Bronchial epithelial cell (primary cell): ENCODE measurements at places on chromosomes 5 and 9.

- no peak for DNase-seq
Measured at GRCh38 chr9:91150998-91151717, 210.6 kb downstream of the AUH start.

DNA sequence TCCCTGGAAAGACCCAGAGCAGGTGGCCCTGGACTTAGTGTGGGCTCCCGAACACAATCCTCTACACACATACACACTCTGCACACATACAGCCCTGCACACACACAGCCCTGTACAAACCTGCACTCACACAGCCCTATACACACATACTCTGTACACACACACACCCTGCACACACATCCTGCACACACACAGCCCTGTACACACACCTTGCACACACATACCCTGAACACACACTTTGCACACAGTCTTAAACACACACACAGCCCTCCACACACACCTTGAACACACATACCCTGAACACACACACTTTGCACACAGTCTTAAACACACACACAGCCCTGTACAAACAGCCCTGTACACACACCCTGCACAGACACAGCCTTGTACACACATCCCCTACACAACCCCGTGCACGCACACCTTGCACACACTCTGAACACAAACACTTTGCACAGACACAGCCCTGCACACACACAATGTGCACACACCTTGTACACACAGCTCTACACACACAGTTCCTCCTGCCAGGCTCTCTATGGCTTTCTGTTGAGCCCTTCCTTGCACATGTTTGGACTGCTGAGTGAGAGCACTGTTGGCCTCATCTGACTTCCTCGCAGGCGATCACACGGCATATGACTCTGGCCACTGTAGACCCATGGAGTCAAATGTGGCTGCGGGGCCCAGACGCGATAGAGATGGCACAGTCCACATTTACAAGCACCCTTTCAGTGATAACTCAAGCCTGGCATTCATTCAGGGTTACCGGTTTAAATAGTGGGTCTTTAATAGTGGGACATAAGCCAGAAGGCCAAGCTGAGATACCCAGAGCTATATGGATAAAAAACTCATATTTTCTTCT, 245.7 kb upstream of the IRX1 start:
- no peak for DNase-seq

GRCh38 chr9:92962303-92962649, 15.0 kb downstream of the FGD3 start:
- DNase-seq, result no peak

- no peak for DNase-seq
Measured at GRCh38 chr9:107647611-107648010, 158.0 kb upstream of the KLF4 start.

GRCh38 chr5:133742431-133742988, 130.2 kb upstream of the FSTL4 start:
- DNase-seq, result no peak

- peak; percentile 46 for DNase-seq
Measured at GRCh38 chr9:19085295-19085694, 17.4 kb downstream of the HAUS6 start.

- peak; percentile 76 for DNase-seq
Measured at GRCh38 chr9:74413876-74414275, 83.3 kb upstream of the RORB start.

DNA sequence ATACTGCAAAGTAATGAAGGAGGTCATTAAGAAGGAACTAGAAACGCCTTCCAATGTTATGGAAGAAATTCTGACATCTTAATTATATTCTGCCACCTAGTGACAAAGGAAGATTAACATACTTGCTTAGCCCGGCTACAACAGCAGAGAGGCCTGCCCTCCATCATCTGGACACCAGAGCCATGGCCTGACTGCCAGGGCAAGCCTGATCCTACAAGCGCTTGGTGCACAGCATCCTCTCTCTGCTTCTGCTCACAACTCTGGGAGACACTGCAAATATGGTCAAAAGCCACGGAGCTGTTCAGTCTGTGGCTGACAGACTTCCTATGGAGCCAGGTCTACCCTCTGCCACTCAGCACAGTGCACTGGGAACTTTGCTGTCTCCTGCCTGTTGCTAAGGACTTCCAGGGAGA, 87.3 kb upstream of the SLC44A1 start:
- DNase-seq, result peak; percentile 72

DNA sequence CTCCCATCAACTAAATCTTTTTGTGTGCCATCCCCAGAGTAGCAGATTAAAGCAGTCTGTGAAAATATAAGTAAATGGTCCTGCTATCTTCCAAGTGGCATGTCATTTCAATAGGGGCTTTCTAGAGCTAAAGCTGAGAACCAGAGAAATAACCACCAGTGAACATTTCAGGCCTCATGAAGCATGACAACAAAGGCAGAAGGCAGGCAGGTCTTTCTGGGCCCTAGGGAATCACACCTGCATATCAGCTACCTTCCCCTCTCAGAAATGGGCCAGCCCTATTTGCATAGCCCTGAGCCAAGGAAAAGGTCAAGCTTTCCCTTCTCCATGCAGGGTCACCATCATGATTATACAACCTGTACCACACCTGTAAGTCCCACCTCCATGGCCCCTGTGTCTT, 205.3 kb downstream of the DEPDC1B start:
- DNase-seq, result no peak

- no peak for DNase-seq
Measured at GRCh38 chr9:87834357-87834756, 48.3 kb upstream of the SPATA31E1 start.

DNA sequence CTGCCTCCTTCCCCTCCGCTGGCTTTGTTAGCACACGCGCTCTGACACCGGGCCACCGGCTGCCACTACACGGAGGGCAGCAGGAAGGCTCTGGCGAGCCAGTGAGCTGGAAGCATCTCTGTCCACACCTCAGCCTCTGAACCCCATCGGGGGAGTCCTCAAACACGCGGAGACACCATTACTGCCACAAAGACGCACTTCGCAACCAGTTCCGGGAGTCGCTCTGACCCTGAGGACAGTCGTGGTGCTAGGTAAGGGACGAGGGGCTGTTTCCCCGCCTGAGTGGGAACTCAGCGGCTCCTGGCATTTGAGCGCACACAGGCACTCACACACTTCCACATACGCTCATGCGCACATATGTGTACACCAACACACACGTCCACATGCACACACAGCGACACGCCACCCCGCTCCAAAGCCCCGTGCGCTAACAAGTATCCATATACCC, 160.0 kb downstream of the C9orf152 start:
- DNase-seq, result no peak

DNA sequence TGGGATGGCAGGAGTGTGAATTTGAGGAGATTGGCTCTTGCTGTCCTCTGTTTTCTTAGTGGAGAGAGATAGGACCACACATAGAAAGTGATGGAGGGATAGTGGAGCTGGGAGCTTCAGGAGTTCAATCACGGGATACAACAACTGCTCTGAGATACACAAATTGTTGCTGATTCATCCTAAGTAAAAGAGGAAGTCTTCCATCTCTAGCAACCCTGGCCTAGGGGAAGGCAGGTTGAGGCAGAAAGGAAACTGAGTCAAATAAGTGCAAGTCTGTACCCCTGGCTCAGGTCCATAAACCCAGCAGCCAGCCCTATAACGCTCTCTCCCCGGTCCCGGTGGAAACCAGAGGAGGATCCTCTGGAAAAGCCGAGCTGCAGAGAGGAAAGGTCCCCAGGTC, 97.7 kb downstream of the ADCY2 start:
- DNase-seq, result no peak
